ENCODE measurements at places on chromosomes 6 and 20. TPM values are rescaled to one million over a fixed set of nuclear protein-coding genes. Genes with fewer than 3 reads are reported as not detected.

- DNase-seq: peak; percentile 47
These were observed 37.1 kb downstream of the TNFAIP3 start for GRCh38 chr6:137903933-137904821.

DNA sequence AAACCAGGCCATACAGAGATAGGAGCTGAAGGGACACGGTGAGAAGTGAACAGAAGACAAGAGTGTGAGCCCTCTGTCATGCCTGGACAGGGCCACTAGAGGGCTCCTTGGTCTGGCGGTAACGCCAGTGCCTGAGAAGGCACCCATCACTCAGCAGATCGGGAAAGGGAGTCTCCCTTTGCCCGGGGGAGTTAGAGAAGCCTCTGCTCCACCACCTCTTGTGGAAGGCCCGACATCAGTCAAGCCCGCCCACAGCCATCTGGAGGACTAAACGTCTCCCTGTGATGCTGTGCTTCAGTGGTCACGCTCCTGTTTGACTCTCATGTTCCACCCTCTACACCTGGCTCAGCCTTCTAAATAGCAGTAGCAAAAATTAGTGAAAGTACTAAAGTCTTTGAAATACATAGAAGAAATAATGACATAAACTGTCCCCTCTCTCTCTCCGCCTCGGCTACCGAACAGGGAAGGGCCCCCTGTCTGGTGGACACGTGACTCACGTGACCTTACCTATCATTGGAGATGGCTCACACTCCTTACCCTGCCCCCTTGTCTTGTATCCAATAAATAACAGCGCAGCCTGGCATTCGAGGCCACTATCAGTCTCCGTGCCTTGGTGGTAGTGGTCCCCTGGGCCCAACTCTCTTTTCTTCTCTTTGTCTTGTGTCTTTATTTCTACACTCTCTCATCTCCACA is 66.7 kb downstream of the RPP21 start:
- peak; percentile 74 for DNase-seq

DNA sequence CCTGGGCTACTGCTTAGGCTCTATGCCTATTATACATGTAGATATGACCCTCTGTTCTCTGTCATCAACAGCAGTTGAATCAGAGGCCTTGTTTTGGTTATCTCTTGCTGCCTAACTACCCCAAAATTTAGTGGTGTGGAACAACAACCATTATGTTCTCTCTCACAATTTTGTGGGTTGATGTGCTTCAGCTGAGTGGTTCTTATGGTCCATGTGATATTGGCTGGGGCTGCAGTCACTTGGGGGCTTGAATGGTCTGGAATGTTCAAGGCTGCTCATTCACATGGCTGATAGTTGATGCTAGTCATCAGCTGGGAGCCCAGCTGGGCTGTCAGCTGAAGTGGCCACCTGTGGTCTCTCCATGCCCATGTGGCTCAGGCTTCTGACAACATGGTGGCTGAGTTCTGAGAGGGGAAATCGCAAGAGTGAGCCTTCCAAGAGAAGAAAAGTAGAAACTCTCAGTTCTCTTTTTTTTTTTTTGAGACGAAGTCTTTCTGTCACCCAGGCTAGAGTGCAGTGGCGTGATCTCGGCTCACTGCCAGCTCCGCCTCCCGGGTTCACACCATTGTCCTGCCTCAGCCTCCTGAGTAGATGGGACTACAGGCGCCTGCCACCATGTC is 47.8 kb downstream of the SHLD1 start:
- DNase-seq: no peak

GRCh38 chr20:24814556-24815195 is 134.4 kb upstream of the CST7 start:
- DNase-seq: no peak

DNA sequence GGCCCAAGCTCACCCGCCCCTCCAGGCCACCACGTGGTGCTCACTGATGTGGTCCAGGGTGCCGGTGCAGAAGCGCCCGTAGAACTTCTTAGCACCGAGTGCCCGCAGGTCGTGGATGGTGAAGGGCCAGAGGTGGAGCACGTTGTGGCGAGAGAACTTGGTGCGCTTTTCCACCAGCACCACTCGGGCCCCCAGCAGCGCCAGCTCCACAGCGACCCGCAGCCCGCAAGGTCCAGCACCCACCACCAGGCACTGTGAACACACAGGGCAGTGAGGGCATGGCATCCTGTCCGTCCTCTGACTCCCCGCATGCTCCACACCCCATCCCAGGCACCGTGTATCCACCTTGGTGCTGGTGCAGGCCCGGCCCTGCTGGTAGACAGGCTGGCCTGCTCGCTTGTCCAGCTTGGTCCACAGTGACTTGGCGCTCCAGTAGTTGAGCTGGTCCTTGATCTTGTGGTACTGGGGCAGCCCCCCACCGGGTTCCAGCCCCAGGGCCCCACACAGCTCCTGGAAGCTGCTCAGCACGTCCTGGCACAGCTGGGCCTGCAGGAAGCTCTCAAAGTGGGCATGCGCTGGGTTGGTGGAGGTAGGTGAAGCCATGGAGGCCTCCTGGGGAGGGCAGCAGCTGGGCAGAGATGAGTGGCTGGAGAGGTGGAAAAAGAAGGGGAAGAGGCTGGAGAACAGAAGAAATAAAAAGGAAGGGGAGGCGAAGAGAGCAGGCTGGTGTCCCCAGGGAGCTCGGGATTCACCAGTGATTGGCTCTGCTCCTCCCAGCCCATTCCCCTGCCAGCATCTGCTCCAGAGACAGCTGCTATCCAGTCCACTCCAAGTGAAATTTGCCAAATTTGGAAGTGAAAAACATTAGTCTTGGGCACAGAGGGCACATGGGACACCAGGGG is 1.7 kb downstream of the MICAL1 start:
- no peak for DNase-seq

- no peak for DNase-seq
These were observed 13.4 kb downstream of the AIG1 start for GRCh38 chr6:143074101-143074500.

DNA sequence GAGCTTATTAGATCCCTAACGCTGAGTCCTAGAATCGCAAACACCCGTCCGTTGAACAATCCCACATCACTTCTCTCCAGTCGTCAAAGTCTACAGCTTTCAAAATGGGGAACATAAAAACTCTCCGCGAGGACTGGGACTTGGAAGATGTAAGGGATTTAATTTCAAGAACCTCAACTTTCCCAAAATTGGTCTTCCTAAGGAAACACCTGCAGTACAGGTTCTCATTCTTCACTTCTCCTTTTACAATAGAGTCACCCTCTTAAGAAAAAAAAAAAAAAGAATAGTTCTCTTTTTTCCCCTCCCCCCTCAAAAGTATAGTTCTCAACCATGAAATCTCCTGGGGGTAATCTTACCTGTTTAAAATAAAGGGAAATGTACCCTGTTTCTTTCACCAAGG is 6.6 kb upstream of the ZBTB22 start:
- DNase-seq: no peak

DNA sequence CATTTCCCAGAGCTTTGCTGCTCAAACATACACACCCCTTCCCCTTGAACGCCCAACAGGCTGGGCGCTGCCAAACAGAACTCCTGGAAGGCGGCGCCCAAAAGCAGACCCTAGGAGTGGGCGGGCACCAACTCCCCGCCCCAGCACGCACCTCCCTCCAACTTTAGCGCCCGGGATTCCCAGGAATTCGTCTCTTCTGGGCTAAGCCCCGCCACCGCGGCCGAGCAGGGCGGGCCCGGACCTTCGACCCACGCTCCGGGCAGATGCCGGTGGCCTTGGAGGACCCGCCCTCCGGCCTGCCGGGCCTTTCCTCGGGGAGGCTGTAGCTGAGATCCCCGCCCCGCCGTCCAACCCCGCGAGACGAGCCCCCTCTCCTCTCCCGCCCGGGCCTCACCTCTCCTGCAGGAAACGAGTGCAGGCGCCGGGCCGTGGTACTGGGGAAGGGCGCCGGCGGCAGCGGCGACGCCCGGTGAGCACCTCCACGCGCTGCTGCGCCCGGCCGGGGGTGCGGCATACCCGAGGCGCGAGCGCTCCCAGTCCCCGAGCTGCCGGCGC is 659 bp downstream of the MCUR1 start:
- DNase-seq: no peak

DNA sequence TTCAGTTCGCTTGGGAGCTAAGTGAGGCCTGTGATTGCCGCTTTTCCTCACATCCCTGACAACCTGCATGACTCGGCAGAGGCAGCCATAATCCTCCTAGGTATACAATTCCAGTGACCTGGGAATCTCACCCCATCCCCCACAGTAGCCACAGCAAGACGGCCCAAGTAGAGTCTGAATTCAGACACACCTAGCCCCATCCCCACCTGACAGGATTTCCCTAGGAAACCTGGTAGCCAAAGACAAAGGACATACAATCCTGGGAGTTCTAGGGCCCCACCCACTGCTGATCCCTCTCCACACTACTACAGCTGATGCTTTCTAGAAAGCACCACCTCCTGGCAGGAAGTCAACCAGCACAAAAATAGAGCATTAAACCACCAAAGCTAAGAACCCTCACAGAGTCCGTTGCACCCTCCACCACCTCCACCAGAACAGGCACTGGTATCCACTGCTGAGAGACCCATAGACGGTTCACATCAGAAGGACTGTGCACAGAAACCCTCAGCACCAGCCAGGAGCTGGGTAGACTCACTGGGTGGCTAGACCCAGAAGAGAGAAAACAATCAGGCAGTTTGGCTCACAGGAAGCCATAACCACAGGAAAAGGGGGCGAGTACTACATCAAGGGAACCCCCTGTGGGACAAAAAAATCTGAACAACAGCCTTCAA is 17.9 kb upstream of the RUNX2 start:
- peak; percentile 65 for DNase-seq

DNA sequence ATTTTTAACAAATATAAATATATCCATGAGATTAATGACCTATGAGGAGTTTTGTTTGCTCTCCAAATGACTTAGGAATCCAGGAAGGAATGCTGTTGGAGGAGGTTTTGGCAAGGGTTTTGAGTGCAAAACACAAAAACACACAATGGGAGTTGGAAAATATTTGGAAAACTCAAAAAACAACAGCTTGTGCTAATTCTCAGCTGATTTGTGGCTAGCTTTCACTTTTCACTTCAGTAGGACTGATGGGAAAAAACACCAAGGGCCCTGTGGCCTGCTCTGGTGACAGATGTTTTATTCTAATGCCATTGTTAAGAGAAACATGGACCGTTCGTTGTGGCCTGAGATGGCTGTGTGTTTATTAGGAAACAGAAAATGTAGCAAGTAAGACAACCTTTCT is 113.9 kb downstream of the ALDH8A1 start:
- no peak for DNase-seq

MACROD2 gene
- 0.08 TPM for total RNA-seq

RUNX2 gene
- 3.0 TPM for total RNA-seq

PARD6B gene
- 4.3 TPM for total RNA-seq

TNFRSF6B gene
- not detected for total RNA-seq

ULBP2 gene
- 0.40 TPM for total RNA-seq

MOCS1 gene
- not detected for total RNA-seq

GTSF1L gene
- total RNA-seq: not detected

MEI4 gene
- total RNA-seq: not detected

CLPSL1 gene
- not detected for total RNA-seq
